ENCODE measurements at places on chromosomes 13 and 19.

DNA sequence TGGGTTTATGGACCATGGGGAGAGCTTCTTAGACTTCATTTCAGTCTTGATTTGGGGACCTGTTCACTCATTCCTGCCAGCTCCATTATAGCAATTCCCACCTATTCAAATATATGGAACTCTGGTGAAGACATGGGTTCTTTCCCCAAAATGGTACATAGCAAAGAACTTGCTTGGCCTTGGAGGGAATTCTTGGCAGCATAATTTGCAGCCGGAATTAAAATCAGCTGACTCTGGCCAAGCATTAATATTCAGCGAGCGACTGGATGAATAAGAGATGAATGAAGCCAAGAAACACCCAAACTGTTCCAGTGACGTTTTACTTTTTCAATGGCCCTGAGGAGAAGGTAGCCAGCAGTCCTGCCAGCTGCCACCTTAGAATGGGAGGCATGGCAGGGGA is 88.4 kb upstream of the SOX1 start:
- DNase-seq, result no peak

- no peak for DNase-seq
These were observed 337.3 kb upstream of the DACH1 start for GRCh38 chr13:72204291-72204690.

- no peak for DNase-seq
These were observed 70.0 kb downstream of the CHST8 start for GRCh38 chr19:33691736-33692135.

DNA sequence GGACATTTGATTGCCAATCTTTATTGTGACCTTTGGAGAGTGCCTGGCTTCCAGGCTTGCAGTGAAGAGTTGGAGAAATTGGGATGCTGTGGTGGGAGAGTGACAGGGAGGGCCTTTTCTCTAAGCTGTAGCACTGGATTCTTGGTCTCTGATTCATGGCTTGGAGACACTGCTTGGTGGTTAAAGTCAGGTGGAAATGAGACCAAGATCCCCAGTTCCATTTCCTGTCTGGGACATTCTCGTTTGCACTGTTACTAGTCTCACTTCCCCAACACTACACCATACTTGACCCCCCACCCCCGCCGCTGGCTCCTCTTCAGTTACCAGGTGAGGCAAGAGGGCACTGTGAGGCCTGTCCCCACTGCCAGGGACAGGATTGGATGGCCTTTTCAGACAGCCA is 2.9 kb downstream of the SUPT5H start:
- no peak for DNase-seq

- DNase-seq, result peak; percentile 75
These were observed 4.9 kb upstream of the TNFSF14 start for GRCh38 chr19:6674868-6675305.

- DNase-seq, result no peak
These were observed 6.0 kb upstream of the IGLON5 start for GRCh38 chr19:51305479-51305878.

DNA sequence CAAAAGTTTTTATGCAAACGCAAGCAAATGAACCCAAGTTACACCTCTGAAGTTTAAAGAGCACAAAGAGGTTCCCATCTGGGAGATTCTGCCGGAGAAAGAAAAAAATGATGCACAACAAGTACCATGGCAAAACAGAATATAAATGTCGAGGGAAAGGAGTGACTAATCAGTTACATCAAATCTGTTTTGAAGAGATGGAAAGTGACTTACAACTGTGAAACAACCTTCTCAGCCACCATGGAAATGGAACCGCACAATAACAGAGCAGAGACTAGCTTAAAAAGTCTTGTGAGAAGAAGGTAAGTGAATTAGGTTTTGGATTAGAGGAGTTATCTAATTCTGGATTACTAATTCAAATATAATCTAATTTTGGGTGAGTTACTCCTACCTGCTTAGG is 2.4 kb downstream of the HSPH1 start:
- no peak for DNase-seq

All from OCI-M1 (cell line).